ENCODE measurements at places on chromosomes 7 and 10.

- no peak for DNase-seq
Observed at GRCh38 chr10:112801004-112801403, 149.0 kb upstream of the TCF7L2 start.

DNA sequence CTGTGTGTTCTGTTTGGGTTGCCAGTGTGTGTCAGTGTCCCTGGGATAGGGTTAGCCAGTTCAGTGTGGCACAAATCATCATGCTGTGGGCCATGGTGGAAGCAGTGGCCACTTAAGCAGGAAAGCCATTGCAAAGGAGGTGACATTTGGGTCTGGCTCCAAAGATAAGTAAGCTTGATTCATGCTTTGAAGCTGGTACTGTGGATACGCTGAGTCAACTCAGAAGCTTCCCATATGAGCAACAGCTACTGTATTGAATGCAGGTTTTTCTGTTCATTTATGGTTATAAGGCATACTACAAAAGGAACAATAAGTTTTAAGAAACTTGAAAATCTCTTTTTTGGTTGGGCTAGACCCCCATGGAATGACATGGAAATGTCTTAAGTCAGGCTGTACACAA, 143.1 kb downstream of the BMPER start:
- no peak for DNase-seq

GRCh38 chr7:122311050-122311700, 6.6 kb upstream of the FEZF1 start:
- no peak for DNase-seq

DNA sequence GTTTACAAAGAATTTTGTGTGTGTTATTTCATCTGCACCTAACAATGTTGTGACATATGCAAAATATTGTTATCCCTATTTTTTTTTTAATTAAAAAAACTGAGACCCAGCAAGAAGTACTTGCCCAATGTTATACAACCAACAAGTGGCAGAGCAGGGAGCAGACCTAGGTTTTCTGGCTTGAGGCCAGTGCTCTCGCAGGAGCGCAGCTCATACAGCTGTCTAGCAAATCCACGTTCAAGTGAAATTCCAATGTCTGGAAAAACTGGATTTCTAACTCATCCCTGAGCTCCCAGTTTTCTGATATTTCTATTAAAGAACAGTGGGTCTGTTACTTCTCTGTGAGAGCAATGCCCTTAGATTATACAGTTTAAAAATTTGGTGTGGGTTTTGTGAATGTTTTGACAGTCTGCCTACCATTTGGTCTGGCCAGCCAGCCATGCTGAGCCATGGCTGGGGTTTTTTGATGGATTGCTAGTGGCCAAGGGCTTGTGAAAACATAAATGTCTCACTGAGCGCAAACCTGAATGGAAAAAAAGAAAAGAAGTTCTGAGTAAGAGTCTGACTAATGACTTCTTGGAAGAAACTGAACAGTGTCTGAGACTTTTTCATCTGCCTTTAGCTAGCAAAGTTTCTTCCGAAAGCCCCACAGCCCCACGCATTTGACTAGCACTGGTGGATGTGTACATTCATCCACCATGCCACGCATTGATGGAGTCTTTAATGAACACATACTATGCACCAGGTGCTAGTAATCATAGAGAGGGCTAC, 15.4 kb upstream of the PRF1 start:
- no peak for DNase-seq

DNA sequence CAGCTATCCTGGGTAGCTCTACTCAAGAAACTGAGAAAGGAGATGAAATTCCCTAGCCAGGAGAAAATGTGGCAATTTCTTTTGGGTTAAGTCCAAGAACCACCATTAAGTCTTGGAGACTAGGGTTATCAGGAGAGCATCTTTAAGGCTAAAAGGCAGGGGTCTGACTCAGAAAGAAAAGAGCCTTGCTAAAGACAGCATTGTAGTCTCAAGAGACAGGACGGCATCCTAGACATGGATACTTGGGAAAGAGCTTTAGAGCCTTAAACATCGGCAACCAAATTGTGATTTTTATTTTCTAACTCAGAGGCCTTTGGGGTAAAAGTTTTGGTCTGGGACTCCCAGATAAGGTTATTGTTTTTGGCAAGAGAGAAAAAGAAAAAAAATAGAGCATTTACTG, 83.1 kb downstream of the FAS start:
- no peak for DNase-seq

All from stimulated activated CD8-positive, alpha-beta memory T cell treated with anti-CD3 and anti-CD28 coated beads, Interleukin-7, amount 100 ng/mL, for 1 hour (primary cell).